Activated naive CD8-positive, alpha-beta T cell treated with anti-CD3 and anti-CD28 coated beads, Interleukin-2, amount 50 U/mL, for 16 hours (primary cell): ENCODE measurements at places on chromosomes 5 and 9.

GRCh38 chr5:132259069-132259851, 1.8 kb downstream of the PDLIM4 start:
- DNase-seq: no peak

DNA sequence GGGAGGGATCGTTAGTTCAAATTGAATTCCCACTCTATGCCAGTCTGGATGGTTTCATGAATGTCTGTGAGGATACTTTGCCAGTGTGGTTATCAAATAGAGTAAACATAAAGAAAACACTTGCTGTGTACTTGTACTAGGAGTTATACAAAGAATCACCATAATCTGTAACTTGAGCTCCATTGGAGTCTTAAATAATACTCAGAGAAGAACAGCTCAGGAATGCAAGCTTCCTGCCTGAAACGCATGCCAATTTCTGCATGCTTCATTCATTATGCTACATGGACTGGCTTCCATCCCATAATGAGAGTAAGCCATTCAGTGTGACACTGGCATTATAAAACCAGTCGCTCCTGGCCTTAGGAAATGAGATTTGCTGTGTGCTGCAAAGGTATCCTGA, 351.4 kb downstream of the SEMA5A start:
- DNase-seq: no peak

DNA sequence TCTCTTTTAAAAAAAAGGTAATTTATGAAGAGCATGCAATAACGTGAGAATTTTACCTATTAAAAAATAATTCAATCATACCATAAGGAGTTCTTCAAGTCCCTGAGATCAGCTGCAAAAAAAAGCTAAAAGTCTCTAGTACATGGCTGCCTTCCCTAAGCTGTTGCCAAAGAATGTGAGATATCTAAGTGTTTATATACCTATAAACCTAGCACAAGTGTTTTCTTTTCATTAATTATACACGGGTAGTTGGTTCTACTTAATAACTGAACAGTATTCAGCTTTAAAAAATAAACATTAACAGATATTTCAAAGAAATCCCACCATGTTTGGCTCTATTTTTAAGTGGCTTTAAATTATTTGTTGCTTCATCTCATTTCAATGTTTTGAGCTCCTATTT, 25.9 kb downstream of the FNBP1 start:
- DNase-seq: no peak

GRCh38 chr9:98410185-98410697, 154.8 kb upstream of the TBC1D2 start:
- DNase-seq: no peak

- DNase-seq: no peak
Observed at GRCh38 chr9:72509635-72510034, 11.8 kb upstream of the TMC1 start.

GRCh38 chr5:106121972-106122605, 1548.6 kb downstream of the EFNA5 start:
- no peak for DNase-seq
